Heart left ventricle (tissue), 16 donors: ENCODE measurements at places on chromosomes 2 and 18. TPM values are rescaled to one million over a fixed set of nuclear protein-coding genes. Genes with fewer than 3 reads are reported as not detected.
A peak's percentile ranks its signal among the peaks of the same experiment; 100 is the strongest.

GPR35 gene
- total RNA-seq = 0.79 TPM

CRACDL gene
- total RNA-seq = 3.1 TPM

ZCCHC2 gene
- total RNA-seq = 18.6 TPM

LOXHD1 gene
- 1.6 TPM for total RNA-seq

TTLL4 gene
- total RNA-seq = 9.1 TPM

UGT1A9 gene
- not detected for total RNA-seq

KIF5C gene
- total RNA-seq = 0.29 TPM

GRCh38 chr2:40642237-40642636, 190.3 kb upstream of the SLC8A1 start:
- DNase-seq = no peak

GRCh38 chr2:171858397-171858958, 35.6 kb downstream of the SLC25A12 start:
- no peak for DNase-seq

DNA sequence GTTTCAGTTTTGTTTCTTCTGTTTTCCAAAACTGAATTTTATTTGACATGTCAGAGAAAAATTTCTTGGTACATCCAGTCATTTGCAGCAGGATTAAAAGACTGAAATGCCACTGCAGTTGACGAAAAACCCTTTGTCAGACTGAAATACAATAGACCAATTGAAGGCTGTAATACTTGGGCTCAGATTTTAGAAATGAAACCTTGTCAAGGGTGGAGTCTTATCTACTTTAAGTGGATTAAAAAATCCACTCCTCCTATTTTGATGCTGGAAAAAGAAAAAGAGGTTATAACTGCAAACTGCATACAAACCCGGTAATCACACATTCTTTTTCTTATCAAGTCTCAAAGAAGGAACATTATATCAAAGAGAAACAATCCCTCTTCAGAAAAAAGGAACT, 80.2 kb upstream of the NEUROD1 start:
- no peak for DNase-seq

- no peak for DNase-seq
Measured at GRCh38 chr2:240599141-240599583, 12.6 kb downstream of the CAPN10 start.

DNA sequence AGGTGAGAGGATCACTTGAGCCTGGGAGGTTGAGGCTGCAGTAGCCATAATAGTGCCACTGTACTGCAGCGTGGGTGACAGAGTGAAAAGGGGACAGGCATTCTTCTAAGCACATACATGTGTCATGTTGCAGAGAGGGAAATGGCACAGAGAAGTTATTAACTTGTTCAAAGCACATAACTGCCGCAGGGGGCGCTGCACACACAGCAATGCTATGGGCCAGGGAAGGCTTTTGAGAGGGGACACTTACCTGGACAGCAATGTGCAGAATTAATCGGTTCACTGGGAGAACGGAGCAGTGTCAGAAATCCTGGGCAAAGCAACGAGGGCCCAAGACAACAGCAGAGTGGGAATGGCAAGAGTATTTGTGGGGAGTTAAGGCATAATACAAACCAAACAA, 2.4 kb downstream of the SCYGR8 start:
- DNase-seq = no peak

- no peak for DNase-seq
Measured at GRCh38 chr2:201707753-201708152, 9.3 kb upstream of the MPP4 start.

DNA sequence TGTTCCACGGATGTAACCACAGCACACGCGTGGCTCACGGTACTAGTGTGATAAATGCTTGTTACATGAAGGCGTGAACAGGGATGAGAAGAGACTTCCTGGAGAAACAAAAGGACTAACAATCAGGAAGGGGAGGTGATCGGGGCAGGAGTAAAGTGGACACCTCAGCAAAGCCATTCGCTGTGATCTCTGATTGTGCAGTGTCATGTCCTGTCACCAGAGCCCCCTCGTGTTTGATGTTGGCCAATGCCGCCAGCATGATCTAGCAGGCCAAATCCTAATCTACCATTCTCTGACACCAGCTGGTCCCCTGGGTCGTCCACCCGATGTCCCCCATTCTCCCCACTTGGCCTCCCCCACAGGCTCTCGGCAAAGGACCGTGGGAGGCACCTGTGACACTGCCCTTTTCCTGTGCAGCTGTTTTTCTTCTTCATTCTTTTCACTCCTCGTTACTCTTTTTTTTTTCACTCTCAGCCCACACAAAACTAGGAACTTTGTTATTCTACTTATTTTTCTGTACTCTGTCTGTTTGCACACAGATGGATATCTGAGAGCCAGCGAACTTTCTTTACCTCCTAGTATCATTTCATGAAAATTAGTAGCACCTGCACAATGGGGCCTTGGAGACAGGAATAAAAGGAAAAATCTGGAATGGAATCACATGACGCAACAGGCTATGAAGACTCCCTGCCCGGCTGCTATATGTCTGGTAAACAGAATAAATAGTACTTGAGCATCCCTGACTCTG, 146.8 kb downstream of the TGIF1 start:
- peak; percentile 60 for DNase-seq

- no peak for DNase-seq
Measured at GRCh38 chr2:20942646-20943125, 101.2 kb downstream of the APOB start.

GRCh38 chr2:96114546-96114902, 1.8 kb downstream of the ADRA2B start:
- DNase-seq = peak; percentile 24

DNA sequence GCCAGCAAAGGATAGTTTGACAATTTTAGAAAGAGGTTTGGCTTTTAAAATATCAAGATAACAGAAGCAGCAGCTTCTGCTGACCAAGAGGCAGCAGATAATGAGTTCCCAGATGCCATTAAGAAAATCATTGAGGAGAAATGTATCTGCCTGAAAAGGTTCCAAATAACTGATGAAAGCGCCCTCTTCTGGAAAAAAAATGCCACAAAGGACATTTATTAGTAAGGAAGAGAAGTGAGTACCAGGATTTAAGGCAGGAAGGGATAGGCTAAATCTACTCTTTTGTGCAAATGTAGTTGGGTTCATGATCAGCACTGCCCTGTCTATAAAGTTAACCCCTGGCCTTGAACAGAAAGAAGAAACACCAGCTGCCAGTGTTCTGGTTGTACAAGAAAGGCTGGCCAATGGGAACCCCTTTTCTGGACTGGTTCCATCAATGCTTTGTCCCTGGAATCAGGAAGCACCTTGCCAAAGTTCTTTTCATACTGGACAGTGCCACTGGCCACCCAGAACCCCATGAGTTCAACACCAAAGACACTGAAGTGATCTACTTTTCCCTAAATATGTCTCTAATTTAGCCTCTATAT, 40.6 kb downstream of the DHX57 start:
- DNase-seq = no peak

- no peak for DNase-seq
Measured at GRCh38 chr2:101900375-101900774, 91.4 kb upstream of the IL1R2 start.

DNA sequence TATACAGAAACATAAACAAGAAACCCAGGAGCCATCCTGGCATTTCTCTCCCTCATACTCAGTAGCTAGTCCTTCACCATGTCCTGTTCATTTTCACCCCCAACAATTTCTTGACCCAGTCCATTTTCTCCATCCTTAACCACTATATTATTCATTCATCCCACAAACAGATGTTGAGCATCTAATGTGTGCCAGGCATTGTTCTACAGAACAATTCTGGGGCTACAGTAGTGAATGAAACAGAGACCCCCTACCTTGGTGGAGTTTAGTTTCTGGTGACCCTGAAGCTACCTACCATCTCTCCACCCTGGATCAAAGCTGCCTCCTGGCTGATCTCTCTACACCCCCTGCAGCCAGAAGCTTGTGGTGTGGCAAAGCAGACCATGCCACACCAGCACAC, 27.5 kb upstream of the BZW1 start:
- no peak for DNase-seq

GRCh38 chr2:102094917-102095316, 47.6 kb upstream of the IL1R1 start:
- no peak for DNase-seq

DNA sequence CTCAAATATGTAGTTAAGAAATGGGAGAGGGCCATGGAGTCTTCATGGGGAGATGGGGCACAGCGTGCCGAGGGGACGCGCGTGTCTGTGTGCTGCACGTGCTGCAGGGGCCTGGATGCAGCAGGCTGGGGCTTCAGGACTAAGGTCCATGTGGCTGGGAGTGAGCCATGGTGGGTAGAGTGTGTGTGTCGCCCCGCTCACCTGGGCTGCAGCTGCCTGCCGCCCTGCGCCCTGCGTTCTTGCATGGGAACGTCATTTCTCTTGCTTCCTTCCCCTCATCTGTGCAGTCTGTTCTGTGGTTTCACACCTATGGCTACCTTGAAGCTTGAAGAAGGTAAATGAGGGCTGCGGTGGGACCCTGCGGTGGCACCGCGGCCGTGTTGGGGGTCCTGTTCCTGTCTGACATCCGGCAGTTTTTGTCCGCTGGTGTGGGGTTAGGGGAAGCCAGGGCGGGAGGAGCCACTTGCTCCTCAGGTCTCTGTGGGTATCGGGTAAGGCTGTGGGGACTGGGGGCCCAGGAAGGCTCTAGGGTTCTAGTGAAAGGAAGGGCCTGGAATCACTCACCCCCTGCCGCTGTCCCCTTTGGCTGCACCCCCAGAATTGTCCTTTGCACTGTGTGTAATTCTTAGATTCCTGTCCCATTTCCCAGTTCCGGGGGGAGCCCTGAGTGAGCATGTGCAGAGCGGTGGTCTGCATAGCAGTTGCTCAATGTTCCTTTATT, 54.1 kb upstream of the HS6ST1 start:
- DNase-seq = no peak

DNA sequence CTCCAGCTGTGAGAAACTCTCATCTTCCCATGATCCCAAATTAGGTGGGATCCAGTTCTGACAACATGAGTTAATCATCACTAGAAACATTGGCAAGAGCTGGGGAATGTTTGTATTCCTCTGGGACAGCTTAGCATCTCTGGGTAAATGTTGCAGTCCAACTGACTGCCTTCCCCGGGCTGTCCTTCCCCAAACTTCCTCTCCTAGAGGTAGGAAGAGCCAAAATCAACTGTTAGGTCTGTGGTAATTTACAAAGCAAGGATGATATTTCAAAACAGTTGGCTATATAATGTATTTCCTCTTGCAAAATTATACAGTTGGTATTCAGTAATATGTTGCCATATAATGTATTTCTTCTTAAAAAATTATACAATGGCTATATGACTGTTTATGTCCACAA, 148.5 kb downstream of the MGAT5 start:
- peak; percentile 59 for DNase-seq

GRCh38 chr18:58005885-58006523, 38.0 kb upstream of the NEDD4L start:
- DNase-seq = no peak

GRCh38 chr2:110650346-110650745, 27.5 kb downstream of the BUB1 start:
- no peak for DNase-seq

GRCh38 chr2:171798156-171798820, 95.8 kb downstream of the SLC25A12 start:
- DNase-seq = no peak

DNA sequence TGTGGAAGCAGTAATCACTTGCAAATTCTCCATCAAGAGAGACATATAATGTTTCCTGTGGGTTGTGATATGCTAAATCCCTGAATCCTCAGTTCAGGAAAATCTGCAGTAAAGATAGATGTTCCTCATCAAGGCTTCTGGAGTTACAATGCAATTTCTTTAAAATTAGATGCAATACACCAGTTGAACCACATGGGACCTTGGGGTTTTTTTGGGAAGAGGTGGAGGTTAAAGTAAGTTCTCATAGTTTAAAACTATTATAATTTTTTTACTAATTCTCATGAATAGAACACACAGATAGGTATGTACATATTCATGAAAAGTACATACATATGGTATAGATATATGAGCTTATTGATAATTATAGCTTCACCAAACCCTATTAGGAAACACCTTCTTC, 496.2 kb downstream of the SATB2 start:
- DNase-seq = no peak

GRCh38 chr2:219279916-219280516, 850 bp downstream of the DNAJB2 start:
- no peak for DNase-seq

GRCh38 chr2:239167011-239167673, 233.7 kb downstream of the HDAC4 start:
- no peak for DNase-seq

DNA sequence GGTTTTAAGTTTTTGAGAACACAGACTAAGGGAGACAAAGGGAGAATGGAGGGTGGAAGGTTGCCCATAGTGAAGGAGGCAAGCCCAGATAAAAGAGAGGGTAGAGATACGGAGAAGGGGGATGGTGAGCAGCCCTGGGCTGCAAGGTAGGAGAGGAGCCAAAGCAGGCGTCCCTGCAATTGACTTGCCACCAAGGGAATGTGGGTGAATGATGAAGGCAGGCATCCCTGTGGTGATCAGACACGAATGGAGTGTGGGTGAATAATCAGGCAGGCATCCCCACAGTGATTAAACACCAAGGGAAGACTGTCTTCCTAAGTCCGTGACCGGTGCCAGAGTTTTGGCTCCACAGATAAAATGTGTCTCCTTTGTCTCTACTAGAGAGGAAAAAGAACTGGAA, 16.5 kb upstream of the ALPK2 start:
- no peak for DNase-seq

DNA sequence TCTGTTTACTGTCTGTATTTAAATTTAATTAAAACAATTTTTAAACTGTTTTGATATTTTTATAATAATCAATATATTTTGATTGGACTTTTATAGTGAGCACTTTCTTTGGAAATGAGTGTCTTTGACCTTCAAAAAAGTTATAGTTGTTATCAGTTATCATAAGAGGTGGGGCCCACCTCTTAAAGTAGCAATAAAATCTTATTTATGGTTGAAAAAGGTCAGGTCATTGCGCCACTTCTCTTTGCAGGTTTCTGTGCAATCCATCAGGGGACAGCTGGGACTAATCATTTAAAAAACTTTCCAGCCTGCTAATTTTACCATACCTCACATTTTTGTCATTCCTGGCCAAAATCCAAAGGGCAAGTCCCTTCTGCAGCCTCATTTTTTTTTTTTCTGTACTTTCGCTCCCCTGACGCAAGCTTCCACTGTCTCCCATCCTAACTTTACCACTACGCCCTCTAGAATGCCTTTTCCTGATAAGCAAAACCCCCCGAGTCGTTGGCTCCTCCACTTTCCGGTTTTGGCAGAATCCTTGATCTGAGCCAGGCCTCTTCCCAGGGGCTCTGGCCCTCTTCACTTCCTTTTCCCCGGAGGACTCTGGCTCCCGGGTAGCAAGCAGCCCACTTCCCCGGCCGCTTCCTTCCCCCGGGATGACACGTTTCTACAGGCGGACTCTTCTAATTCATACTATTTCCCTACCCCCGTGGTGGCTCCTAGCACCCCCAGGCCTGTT, 1.1 kb upstream of the SEH1L start:
- peak; percentile 78 for DNase-seq

- no peak for DNase-seq
Measured at GRCh38 chr18:44944461-44944860, 263.8 kb downstream of the SETBP1 start.
